ENCODE measurements at places on chromosomes 12 and 14. TPM values are rescaled to one million over a fixed set of nuclear protein-coding genes. Genes with fewer than 3 reads are reported as not detected.

The APOF gene
- not detected for total RNA-seq

- no peak overlapping the region for H3K4me3 ChIP-seq
- H3K27ac ChIP-seq = no peak overlapping the region
- no peak for DNase-seq
- H3K36me3 ChIP-seq = no peaks in the 10 kb centered on the region
- H3K27me3 ChIP-seq = no peaks in the 10 kb centered on the region
Observed at GRCh38 chr12:122949816-122950675, 16.2 kb downstream of the ABCB9 start.

The SLC7A7 gene
- 1.6 TPM for total RNA-seq

GRCh38 chr12:5868625-5869295 is 76.3 kb downstream of the ANO2 start:
- no peak overlapping the region for H3K27ac ChIP-seq
- no peaks in the 10 kb centered on the region for H3K4me1 ChIP-seq
- H3K27me3 ChIP-seq = no peaks in the 10 kb centered on the region
- H3K36me3 ChIP-seq = no peaks in the 10 kb centered on the region

The CPM gene
- 1.0 TPM for total RNA-seq

The BDKRB2 gene
- total RNA-seq = 0.40 TPM

The KRT6A gene
- total RNA-seq = not detected

The NANOG gene
- 0.50 TPM for total RNA-seq

The PIK3C2G gene
- total RNA-seq = not detected

The NPFF gene
- total RNA-seq = not detected

DNA sequence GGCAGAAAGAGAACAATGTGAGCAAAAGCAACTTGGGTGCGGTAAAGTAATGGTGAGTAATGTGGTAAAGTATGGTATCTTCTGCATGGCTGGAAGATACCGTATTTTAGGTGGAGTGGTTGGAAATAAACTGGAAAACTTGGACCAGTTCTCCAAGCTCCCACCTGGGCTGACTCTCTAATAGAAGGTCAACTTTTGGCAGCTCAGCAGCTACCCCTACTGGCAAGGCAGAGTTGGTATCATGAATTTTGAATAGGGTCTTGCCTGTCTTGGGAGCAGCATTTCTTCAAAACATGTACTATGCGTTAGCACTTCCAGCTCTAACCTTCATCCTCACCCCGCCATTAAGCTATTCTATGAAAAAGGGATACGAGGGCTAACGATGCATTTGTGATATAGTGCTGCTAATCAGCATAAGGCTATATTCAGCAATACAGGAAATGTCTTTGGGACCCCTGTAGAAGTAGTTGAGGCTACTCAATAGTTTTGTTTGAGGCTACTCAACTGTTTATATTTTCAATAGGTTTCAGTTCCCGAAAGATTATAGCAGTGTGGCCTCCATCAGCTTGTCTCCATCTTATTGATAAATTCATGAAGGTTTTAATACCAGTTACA is 276.3 kb upstream of the FAR2 start:
- peaks cover 8% of the 10 kb centered on the region for H3K4me1 ChIP-seq
- H3K27me3 ChIP-seq = peaks cover 9% of the 10 kb centered on the region

DNA sequence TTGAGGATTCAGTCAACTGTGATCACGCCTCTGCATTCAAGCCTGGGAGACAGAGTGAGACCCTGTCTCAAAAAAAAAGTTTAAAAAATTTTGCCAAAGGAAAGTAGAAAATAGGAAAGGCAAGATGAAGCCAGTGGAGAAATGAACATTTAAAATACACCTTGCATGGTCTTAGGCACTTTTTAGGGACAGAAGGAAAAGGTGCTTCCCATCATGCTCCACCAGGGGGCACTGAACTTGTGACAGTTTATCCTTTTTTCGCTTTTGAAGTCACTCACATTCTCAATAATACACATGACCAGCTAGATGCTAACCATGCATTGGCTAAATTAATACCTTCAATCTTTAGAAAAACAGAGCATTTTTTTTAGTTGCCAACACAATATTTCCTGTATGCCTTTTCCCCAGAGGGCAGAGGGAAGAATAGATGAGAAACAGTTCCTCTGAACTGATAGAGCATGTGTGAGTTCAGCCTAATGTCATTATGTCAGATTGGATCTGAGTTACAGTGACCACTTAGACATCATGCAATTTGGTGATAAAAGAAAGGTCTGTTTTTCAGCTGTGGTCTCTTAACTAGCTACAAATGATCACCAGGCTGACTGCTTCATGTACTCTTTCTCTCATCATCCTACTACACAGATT is 221.8 kb upstream of the SSTR1 start:
- no peak overlapping the region for H3K27ac ChIP-seq
- H3K4me1 ChIP-seq = no peaks in the 10 kb centered on the region
- no peaks in the 10 kb centered on the region for H3K27me3 ChIP-seq
- H3K4me3 ChIP-seq = no peak overlapping the region
- no peaks in the 10 kb centered on the region for H3K36me3 ChIP-seq
- DNase-seq = no peak

GRCh38 chr12:112479413-112479812 is 60.7 kb downstream of the PTPN11 start:
- no peak overlapping the region for H3K27ac ChIP-seq
- no peak for DNase-seq
- H3K4me1 ChIP-seq = no peaks in the 10 kb centered on the region
- H3K27me3 ChIP-seq = no peaks in the 10 kb centered on the region
- H3K36me3 ChIP-seq = peaks cover 58% of the 10 kb centered on the region
- no peak overlapping the region for H3K4me3 ChIP-seq

The PMEL gene
- 1.4 TPM for total RNA-seq

The CYP27B1 gene
- 1.7 TPM for total RNA-seq

The STON2 gene
- not detected for total RNA-seq
